ENCODE measurements at places on chromosomes 2 and 18. TPM values are rescaled to one million over a fixed set of nuclear protein-coding genes. Genes with fewer than 3 reads are reported as not detected.

KYNU gene
- total RNA-seq = not detected

BCL11A gene
- total RNA-seq = 0.45 TPM

AKAIN1 gene
- not detected for total RNA-seq

DLGAP1 gene
- not detected for total RNA-seq

CD8B gene
- total RNA-seq = 321 TPM

FHOD3 gene
- total RNA-seq = not detected

GRB14 gene
- total RNA-seq = not detected

IER3IP1 gene
- 12.7 TPM for total RNA-seq

LCT gene
- 0.11 TPM for total RNA-seq

SRD5A2 gene
- not detected for total RNA-seq

ZSWIM2 gene
- total RNA-seq = not detected

ZNF804A gene
- not detected for total RNA-seq

IKZF2 gene
- 28.7 TPM for total RNA-seq

SLC8A1 gene
- total RNA-seq = 0.34 TPM

BOLL gene
- not detected for total RNA-seq

MRPL30 gene
- total RNA-seq = 34.2 TPM

AGPS gene
- 55.7 TPM for total RNA-seq

ITPRIPL1 gene
- total RNA-seq = 28.2 TPM

TNFRSF11A gene
- total RNA-seq = 7.3 TPM

CNDP1 gene
- total RNA-seq = not detected

LINC00305 gene
- total RNA-seq = not detected

TCF23 gene
- total RNA-seq = not detected

CFAP221 gene
- total RNA-seq = not detected

GALR1 gene
- not detected for total RNA-seq

ANKRD30BL gene
- total RNA-seq = not detected

TUBA4B gene
- total RNA-seq = not detected

UGT1A5 gene
- not detected for total RNA-seq

MARCHF4 gene
- not detected for total RNA-seq

MROH2A gene
- not detected for total RNA-seq

WDPCP gene
- total RNA-seq = 5.8 TPM

ASB18 gene
- total RNA-seq = not detected

EN1 gene
- not detected for total RNA-seq

MC2R gene
- not detected for total RNA-seq

SYT4 gene
- not detected for total RNA-seq

PTPN2 gene
- total RNA-seq = 50.8 TPM

PIEZO2 gene
- total RNA-seq = not detected

CPLX4 gene
- not detected for total RNA-seq

FAM237A gene
- total RNA-seq = not detected

LOXHD1 gene
- 0.11 TPM for total RNA-seq

SATB2 gene
- total RNA-seq = not detected

ARHGEF33 gene
- not detected for total RNA-seq

CRACDL gene
- 0.38 TPM for total RNA-seq

CABLES1 gene
- total RNA-seq = 2.0 TPM

Data from activated CD8-positive, alpha-beta T cell treated with anti-CD3 and anti-CD28 coated beads for 36 hours (primary cell).